Liver (tissue), 10 donors: ENCODE measurements at places on chromosomes 12 and 14.

DNA sequence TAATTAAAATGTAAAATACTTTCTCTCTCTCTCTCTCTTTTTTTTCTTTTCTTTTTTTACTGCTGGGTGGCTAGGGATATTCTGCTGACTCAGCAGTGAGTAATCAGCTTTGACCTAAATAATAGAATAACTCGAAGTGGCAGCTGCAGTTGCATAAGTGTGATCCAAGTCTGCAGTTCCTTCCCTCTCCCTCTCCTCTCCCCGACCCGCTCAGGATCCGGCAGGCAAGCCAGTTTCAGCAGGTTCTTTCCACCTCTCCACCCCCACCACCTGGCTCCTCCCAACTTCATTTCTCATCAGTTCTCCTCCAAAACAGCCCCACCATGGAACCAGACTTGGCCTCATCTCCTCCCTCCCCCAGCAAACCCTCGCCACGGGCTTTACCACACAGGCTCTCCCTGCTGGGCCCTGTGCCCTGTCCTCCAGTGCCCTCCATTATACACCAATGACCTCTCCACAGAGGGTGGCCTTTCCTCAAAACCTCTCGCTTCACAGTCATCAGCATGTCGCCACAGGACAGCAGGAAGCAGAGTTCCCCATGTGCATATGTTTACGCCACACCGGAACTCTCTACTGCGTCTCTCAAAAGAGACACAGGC, 22.4 kb downstream of the SLC7A8 start:
- no peak for DNase-seq

DNA sequence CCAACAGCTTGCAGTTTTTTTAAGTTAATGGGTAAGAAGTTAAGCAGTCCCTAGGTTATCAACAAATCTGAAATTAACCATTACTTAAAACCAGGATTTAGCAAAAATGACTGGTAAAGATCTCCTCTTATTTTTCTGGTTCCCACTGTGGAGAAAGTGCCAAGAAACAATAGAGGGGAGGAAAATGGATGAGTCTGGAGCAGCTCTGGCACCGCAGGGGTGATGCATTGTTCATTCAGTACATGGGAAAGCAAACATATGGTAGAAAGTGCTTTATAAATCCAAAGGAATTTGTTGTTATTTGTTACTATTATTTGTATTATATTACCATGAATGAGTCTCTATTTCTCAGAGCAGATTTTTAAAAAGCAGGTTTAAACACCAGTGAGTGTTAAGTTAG, 92.2 kb downstream of the DYRK2 start:
- no peak for DNase-seq

- DNase-seq = no peak
Measured at GRCh38 chr12:121794534-121795033, 1.1 kb upstream of the RHOF start.

- no peak for DNase-seq
Measured at GRCh38 chr12:79685068-79685467, 5.7 kb downstream of the PAWR start.

- DNase-seq = no peak
Measured at GRCh38 chr14:35909665-35910064, 83.5 kb downstream of the BRMS1L start.

DNA sequence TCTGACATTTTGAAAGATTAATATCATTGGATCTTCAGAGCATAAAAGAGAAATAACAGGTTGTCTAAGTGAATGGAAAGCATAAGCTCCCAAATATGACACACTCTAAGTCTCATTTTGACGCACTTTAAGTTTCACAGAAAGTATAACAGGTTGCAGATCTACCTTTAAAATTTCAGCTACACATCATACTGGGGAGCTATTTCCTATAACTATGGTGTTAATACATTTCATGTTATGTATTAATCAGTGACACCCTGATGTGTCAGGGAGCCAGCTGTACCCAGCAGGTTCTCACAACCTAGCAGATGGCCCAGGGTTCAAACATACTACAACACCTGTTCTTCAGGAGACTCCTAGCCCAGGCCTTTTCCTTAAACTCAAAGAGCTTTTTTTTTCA, 31.1 kb upstream of the TMX1 start:
- no peak for DNase-seq

DNA sequence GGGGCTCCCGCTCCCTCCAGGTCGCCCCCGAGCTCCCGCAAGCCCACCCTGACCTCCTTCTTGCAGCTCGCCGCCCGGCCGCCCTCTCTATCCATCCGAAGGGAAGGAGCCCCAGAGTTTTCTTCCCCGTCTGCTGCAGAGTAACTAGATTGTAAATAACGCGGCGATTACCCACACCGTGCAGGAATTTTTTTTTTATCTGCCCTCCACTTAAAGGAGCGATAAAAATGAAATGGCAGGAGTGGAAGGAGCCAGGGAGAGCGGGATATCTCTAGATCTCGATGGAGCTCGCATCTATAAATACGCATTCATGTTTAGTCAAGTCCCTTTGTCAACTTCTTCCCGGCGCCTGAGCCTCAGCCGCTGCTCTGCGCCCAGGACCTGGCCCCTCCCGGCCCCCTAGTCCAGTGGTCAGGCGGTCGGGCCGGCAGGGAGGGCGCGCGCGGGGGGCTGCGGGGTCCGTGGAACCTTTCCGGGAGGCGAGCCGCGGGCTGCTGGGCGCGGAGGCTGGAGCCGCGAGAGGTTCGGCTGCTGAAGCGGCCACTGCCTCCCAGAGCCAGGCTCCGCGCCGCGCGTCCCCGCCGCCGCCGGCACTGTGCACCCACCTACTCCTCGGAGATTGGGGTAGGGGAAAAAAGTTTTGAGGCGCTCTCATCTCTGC, 386.0 kb downstream of the BCAT1 start:
- peak; percentile 37 for DNase-seq
